ENCODE measurements at places on chromosomes 16 and 17.
A peak's percentile ranks its signal among the peaks of the same experiment; 100 is the strongest.

GRCh38 chr17:44831371-44831770 is 1.3 kb upstream of the GJC1 start:
- peaks cover 67% of the 10 kb centered on the region for H3K27me3 ChIP-seq
- H3K4me1 ChIP-seq = peaks cover 14% of the 10 kb centered on the region
- peaks cover 2% of the 10 kb centered on the region for H3K36me3 ChIP-seq
- no peak for DNase-seq
- H3K27ac ChIP-seq = no peak overlapping the region

DNA sequence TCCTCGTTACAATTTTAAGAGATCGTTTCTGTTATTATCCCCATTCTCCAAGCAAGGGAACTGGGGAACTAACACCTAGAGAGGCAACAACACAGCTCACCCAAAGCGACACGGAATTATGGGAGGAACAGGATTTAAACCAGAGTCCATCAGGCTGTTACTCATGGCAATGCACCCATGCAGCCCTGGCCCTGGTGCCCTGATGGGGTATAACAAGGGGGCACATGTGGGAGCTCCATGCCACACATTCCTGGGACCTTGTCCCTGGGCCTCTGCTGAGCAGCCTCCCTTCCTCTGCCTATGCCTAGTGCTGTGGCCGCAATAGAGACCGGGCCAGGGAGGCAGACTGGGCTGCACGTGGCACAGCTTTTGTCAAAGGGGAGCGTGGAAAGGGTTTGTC is 13.3 kb upstream of the RCVRN start:
- H3K4me3 ChIP-seq = no peak overlapping the region
- H3K36me3 ChIP-seq = no peaks in the 10 kb centered on the region
- no peaks in the 10 kb centered on the region for H3K4me1 ChIP-seq
- H3K27me3 ChIP-seq = no peaks in the 10 kb centered on the region
- DNase-seq = no peak

GRCh38 chr16:1968146-1968953 is 1.7 kb downstream of the RNF151 start:
- no peak for DNase-seq
- H3K27me3 ChIP-seq = no peaks in the 10 kb centered on the region
- H3K4me1 ChIP-seq = peaks cover 31% of the 10 kb centered on the region
- no peak overlapping the region for H3K4me3 ChIP-seq
- peaks cover 63% of the 10 kb centered on the region for H3K36me3 ChIP-seq

- peak; percentile 69 for DNase-seq
- no peaks in the 10 kb centered on the region for H3K36me3 ChIP-seq
- H3K4me1 ChIP-seq = peaks cover 48% of the 10 kb centered on the region
- H3K4me3 ChIP-seq = no peak overlapping the region
- H3K27ac ChIP-seq = peak overlapping the region; percentile 77
Observed at GRCh38 chr17:1197781-1198490, 18.2 kb upstream of the ABR start.

- H3K36me3 ChIP-seq = peaks cover 32% of the 10 kb centered on the region
- H3K27me3 ChIP-seq = peaks cover 4% of the 10 kb centered on the region
- peaks cover 78% of the 10 kb centered on the region for H3K4me1 ChIP-seq
- DNase-seq = no peak
Observed at GRCh38 chr17:411421-412120, 59.0 kb upstream of the RPH3AL start.

- peak overlapping the region; percentile 85 for H3K27ac ChIP-seq
- peak; percentile 47 for DNase-seq
- H3K27me3 ChIP-seq = no peaks in the 10 kb centered on the region
- H3K4me3 ChIP-seq = no peak overlapping the region
- peaks cover 69% of the 10 kb centered on the region for H3K36me3 ChIP-seq
- H3K4me1 ChIP-seq = peaks cover 90% of the 10 kb centered on the region
Observed at GRCh38 chr17:66514227-66514806, 211.9 kb downstream of the PRKCA start.

GRCh38 chr17:80859002-80859941 is 132.4 kb upstream of the CHMP6 start:
- peak overlapping the region; percentile 98 for H3K27ac ChIP-seq
- no peaks in the 10 kb centered on the region for H3K27me3 ChIP-seq
- H3K36me3 ChIP-seq = peaks cover 98% of the 10 kb centered on the region

DNA sequence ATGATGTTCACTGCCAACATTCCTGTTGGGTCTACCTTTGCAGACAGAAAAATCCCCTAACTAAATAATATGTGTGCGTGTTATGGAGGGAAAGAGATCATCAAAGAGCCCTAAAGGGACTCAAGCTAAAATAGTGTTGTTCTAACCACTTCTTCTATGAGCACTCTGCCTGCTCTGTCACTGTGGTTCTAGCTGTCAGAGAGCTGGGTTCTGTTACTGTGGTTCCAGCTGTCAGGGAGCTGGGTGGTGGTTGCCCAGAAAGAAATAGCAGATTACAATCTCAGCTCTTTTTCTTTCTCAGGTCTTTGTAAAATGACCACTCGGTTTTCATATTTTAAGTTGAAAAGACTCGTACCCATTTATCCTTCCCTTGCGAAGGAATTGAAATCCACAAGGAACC is 176.3 kb downstream of the HS3ST3A1 start:
- H3K4me3 ChIP-seq = no peak overlapping the region
- H3K27ac ChIP-seq = no peak overlapping the region
- H3K27me3 ChIP-seq = peaks cover 12% of the 10 kb centered on the region
- H3K36me3 ChIP-seq = no peaks in the 10 kb centered on the region
- no peak for DNase-seq

DNA sequence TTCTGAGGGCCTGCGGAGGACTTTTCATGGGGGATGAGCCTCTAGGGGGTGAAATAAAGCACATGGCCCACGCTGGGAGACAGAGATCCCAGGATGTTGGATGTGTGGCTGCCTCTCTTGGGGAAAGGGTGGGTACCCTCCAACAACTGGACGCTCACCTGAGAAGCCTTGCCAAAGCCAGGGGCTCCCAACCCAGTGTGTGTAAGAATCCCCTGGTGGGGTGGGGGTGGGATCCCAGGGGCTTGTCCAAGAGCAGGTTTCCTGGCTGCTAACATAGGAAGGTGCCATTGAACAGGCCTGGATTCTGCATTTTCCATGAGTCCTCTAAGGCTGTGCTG is 587 bp downstream of the SNX20 start:
- H3K4me3 ChIP-seq = peak overlapping the region; percentile 83
- H3K4me1 ChIP-seq = peaks cover 85% of the 10 kb centered on the region
- H3K36me3 ChIP-seq = peaks cover 44% of the 10 kb centered on the region
- H3K27ac ChIP-seq = peak overlapping the region; percentile 95
- no peak for DNase-seq
- no peaks in the 10 kb centered on the region for H3K27me3 ChIP-seq

GRCh38 chr16:11088074-11088730 is 143.8 kb downstream of the CLEC16A start:
- H3K4me3 ChIP-seq = no peak overlapping the region
- no peaks in the 10 kb centered on the region for H3K27me3 ChIP-seq
- H3K36me3 ChIP-seq = peaks cover 57% of the 10 kb centered on the region

- no peaks in the 10 kb centered on the region for H3K27me3 ChIP-seq
- no peak for DNase-seq
- H3K4me3 ChIP-seq = no peak overlapping the region
- peaks cover 10% of the 10 kb centered on the region for H3K4me1 ChIP-seq
- no peaks in the 10 kb centered on the region for H3K36me3 ChIP-seq
- no peak overlapping the region for H3K27ac ChIP-seq
Observed at GRCh38 chr16:53417011-53417410, 17.3 kb upstream of the RBL2 start.

DNA sequence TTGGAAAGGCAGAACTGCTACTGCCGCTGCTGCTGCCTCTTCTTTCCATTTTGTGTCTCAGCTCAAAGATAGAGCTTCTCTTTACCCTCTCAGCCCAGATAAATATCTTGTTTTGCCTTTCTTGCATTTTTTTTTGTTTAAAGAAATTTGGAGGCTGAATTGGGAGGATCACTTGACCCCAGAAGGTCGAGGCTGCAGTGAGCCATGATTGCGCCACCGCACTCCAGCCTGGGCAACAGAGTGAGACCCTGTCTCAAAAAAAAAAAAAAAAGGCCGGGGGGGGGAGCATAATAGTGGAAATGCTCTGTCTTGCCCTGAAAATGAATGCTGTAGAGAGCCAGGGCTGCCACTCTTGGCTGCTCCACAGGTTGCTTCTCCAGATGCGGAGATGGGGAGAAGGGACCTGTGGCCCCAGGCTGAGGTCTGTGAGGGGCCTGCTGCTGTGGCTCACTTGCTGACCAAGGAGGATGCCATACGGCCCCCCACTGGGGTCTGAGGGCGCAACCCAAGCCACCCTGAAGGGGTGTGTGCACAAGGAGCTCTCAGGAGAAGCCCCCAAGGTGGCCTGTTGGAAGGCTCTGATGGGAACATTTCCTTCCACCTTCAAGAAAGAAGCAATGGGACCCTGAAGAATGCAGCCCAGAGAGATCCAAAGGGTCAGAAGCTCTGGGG is 21.5 kb upstream of the G6PC1 start:
- DNase-seq = no peak
- H3K4me3 ChIP-seq = no peak overlapping the region
- no peaks in the 10 kb centered on the region for H3K36me3 ChIP-seq
- H3K4me1 ChIP-seq = no peaks in the 10 kb centered on the region
- peaks cover 53% of the 10 kb centered on the region for H3K27me3 ChIP-seq

DNA sequence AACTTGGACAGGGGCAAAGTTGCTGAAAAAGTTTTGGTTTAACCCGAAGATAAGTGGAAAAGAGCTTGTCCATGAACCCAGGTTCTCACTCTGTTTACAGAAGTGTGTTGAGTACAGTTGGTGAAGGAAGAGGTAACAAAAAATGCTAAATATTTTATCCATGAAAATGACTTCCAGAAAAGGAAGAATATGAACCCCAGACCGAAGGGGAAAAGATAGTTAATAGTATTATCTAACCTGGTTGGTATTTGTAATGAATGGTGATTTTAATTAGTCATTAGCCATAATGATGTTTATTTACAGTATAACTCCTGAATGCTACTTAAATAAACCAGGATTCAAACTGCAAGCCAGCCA is 574 bp upstream of the TMEM106A start:
- DNase-seq = no peak
- peaks cover 35% of the 10 kb centered on the region for H3K4me1 ChIP-seq
- H3K27me3 ChIP-seq = no peaks in the 10 kb centered on the region
- H3K27ac ChIP-seq = peak overlapping the region; percentile 95
- peaks cover 60% of the 10 kb centered on the region for H3K36me3 ChIP-seq

DNA sequence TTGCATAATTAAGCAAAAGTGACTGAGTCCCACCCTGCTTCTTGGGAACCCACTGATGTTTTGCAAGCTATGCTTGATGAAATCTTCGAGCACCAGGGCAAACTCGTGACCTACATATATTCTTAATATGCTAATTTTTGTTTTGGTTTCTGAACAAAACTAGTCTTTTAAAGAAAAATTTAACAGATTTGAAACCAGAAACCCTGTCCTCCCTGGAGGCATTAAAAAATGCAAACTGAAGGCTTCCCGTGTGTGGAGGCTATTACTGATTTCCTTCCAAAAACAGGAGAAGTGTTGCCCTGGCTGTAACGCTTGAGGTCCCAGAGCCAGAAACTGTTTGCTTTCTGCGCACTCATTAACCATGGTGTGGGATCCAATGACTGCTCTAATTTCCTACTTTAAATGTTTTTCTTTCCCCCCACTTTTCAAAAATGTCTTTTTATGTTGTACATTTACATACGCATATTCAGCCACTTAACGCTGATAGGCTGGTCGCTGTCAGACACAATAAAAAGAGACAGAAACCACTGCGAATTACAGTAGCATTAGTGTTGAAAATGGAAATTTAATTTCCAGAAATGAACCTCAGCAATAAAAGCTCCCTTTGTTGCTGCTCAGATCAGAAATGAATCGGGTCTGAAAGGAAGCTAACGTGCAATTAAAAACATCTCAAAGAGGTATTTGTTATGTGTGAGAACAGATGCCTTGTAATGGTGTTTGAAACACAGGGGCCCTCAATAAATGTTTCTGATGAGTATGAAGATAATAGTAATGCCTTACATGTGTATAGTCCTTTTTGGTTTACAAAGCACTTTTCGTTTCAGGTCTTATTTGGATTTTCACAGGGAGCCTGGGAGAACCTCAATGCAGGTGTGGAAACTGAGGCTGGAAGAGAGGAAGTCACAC is 39.9 kb upstream of the IRX6 start:
- H3K4me3 ChIP-seq = no peak overlapping the region
- no peak for DNase-seq
- no peaks in the 10 kb centered on the region for H3K36me3 ChIP-seq
- H3K27me3 ChIP-seq = peaks cover 21% of the 10 kb centered on the region

Data from activated T-cell treated with anti-CD3 and anti-CD28 coated beads, Interleukin-2, amount 50 U/mL, for 24 hours (primary cell).